ENCODE measurements at places on chromosomes 7 and 10. TPM values are rescaled to one million over a fixed set of nuclear protein-coding genes. Genes with fewer than 3 reads are reported as not detected.

DNA sequence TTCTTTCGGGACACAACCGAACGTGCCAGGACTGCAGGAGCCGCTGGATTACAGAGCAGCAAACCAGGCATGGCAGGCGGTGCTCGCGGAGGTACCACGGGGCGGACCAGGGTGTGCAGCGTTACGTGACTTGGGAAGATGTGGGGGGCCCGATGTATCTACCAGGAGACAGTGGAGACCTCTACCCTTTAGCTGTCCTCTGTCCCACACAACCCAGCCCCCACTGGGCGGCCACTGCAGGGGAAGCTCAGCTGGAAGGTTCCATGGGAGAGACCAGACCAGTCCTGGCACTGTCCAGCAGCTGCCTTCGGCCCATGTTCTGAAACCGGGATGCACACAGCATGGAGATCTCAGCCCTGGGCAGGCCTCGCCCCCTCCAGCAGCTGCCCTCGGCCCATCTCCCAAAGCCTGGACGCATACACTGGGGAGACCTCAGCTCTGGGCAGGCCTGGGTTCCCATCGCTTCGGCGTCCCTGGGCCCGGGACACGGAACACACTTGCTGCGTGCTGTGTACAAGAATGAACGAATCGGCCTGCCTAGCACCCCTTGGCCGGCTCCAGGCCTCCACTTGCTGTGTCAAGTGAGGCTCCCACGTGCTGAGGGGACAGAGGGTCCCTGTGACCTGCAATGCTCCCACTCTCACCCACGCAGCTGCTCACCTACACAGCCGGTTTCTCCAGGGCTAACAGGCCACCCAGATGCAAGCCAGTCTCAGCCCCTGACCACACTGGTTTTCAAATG is 177.4 kb downstream of the ELFN1 start:
- no peak for DNase-seq

GRCh38 chr7:139479620-139480019 is 3.9 kb downstream of the KLRG2 start:
- no peak for DNase-seq

DNA sequence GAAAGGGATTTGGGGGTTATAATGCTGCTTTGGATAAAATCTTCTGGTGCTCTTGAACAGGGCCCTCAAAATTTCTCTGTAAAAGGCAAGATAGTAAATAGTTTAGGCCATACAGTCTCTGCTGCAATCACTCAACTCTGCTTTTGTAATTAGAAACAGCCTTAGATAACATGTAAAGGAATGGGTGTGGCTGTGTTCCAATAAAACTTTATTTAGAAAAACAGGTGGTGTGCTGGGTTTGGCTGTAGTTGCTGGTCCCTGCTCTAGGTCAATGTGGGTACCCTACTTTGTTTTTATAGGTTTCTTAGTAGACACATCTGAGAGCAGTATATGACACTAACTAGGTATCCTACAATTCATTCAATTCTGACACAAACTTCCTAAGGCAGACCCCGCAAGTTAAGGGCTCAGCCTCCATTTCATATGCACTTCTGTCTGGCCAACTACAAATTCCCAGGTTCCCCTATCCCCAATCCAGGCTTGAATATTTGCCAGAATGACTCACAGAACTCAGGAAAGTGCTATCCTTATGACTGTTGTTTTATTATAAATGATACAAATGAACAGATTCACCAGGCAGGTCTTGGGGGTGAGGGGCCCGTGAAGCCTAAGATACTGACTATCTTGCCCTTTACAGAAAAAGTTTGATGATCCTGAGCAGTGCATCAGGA is 349.9 kb downstream of the RPS24 start:
- DNase-seq = no peak

DNA sequence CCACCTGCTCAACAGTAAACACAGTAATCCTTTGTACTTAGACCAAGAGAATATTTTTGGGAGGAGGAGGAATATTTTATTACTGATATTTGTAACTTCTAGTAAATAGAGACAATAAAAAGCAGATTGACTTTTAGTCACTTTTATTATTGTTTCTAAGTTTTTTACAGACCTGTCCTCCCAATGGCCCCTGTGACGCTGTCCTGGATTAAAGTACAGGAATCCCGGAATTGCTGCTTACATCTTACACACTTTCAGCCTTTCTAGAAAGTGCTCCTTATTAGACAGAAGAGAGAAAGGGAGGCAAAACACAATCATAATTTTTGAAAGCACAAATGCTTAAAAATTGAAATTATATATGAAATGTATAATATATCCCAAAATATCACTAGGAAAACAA is 86.4 kb upstream of the PRKG1 start:
- DNase-seq = no peak

GRCh38 chr10:61965703-61966395 is 64.3 kb downstream of the ARID5B start:
- DNase-seq = no peak

DNA sequence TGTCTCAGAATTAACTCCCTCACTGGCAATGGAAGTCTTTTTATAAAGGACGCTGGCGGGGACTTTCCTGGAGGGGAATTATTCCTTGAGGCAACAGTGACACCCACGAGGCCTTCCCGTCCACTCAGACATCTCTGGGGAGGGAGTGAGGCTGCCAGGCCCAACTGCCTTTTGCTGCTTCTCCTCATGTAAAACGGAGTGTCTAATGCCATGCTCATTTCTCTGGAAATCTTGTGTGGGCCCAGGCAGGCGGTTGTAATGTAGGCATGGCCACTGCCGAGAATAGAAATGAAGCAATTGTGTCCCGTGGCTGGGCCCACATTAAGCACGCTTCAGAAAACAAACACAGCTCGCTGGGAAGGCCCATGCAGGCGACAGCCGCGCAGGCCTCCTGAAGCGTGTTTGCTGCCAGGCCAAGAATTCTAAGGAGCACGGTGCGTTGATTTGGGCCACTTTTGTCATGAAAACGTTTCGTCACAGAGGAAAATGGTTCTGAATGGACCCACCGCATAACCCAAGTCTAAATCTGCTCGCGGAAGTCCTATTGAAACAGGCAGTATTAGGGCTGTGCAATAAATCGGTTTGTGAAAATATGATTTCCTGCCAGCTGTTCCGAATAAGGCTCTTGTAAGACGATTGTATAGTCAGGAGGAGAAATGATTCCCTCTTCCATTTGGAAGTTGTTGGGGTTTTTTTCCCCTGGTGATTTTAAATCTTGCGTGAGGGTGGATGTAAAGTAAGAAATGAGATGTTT is 104.2 kb upstream of the CHST15 start:
- no peak for DNase-seq

DNA sequence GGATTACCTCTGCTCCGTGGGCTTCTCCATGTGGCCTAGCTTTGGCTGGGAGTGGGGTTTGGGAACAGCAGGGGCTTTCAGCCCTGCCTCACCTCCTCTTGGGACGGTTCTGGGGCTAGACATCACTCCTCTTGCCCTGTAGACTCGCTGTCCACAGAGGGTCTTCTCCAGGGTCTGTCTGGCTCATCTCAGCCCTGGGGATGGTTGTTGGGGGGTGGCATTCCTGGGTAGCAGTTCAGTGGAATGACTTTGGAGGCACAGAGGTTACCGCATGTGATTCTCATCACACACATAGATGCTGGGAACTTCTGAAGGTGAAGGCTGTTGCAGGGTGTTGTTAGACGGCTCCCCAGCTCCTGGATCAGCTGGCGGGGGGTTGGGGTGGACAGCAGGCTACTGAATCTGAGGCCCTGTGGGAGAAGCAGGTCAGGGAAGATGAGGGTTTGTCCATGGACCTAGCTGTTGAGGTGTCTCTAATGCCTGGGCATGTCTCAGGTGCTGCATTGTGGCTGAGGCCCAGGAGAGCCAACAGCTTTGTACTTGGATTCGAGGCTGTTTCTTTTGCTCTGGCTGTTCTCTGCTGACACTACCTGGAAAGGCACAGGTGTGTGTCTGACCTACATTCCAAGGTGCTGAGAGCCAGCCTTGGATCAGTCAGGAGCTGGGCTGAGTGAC is 23.8 kb downstream of the RAMP3 start:
- no peak for DNase-seq

BCCIP gene
- total RNA-seq = 41.2 TPM

BAZ1B gene
- total RNA-seq = 37.4 TPM

Data from heart left ventricle (tissue), 16 donors.